Sigmoid colon (tissue), 7 donors: ENCODE measurements at places on chromosomes 1 and 21.
A peak's percentile ranks its signal among the peaks of the same experiment; 100 is the strongest.

DNA sequence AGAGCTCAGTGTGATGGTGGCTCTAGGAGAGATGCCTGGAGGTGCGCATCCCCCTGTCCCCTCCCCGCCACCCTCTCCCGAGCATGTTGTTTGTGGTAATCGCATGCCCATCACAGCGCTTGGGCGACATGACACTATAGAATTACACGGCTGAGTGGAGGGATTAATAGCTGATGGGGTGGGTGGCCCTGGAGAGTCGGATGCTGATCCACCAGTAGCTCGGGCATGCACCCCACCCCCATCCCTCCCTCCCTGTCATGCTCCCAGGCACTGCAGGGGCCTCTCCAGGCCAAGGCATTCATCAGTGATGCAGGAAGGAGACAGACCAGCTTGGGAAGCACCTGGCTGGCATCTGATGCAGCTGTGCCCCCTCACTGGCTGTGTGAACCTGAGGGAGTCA lies 159.0 kb upstream of the IGSF21 start:
- no peak for DNase-seq
- H3K4me3 ChIP-seq: no peak overlapping the region
- H3K4me1 ChIP-seq: no peaks in the 10 kb centered on the region
- no peaks in the 10 kb centered on the region for H3K36me3 ChIP-seq
- peaks cover 30% of the 10 kb centered on the region for H3K27me3 ChIP-seq

DNA sequence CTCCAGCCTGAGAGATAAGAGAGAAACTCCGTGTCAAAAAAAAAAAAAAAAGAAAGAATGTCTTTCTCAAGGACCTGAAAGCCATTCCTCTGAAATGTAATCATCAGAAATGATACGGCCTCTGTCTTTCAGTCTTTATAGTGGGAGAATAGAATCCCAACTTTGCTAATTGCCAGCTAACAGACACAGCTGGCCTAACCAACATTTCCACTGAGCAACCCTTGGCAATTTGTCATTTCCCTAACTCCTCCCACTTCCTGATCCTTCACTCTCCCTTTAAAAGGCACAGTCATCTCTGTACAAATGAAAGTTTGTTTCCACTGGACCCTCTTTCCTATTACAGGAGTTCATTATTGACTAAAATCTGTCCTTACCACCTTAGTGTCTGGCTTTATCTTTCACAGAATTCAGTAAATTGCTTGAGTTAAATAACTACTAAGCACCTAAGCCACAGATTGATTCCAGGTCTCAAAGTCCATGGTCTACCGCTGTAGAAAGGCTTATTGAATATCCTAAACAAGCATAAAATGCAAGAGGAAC lies 4.3 kb upstream of the CBR1 start:
- no peak overlapping the region for H3K27ac ChIP-seq
- H3K36me3 ChIP-seq: no peaks in the 10 kb centered on the region
- DNase-seq: no peak
- H3K4me1 ChIP-seq: peaks cover 12% of the 10 kb centered on the region

DNA sequence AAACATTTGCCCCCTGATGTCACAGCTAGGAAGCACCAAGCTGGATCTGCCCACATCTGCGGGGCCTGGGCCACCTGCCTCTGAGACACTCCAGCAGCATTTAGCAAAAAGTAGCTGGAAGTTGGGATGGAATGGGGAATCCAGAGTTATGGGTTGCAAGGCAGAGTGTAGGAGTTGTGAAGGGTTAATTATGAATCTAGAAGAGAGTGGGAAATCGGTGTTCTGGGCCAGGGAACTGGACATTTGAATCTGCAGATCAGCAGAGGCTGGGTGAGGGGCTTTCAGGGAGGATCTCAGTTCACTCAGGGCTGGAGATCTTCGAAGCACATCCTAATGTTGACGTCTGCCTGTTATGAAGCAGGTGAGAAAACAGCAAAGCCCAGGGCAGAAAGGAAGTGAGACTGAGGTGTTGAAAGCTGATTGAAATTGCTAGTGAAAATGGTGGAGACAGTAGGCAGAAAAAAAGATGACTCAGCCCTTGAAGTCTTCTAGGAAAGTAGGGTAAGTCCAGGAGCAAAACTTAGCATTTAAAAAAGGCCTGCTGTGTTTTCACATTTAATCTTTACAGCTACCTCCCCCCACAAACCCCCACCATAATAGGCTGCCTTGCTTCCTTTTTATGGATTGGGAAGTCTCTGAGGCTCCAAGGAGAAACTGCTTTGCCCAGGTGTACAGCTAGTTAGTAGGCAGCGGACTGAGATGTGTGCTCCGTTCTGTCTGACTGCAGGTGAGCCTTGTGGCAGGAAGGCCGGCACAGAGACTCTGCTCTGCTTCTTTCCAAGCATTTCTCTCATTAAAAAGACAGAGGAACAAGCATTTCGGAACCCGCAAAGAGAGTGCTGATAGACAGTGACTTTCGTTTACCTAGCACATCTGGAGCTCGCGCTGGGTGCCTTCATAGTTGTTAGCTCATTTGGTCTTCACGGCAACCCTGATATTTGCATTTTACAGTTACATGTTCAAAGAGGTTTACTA lies 7.2 kb downstream of the VANGL1 start:
- H3K4me1 ChIP-seq: peaks cover 55% of the 10 kb centered on the region
- H3K4me3 ChIP-seq: no peak overlapping the region
- DNase-seq: no peak
- H3K27ac ChIP-seq: peak overlapping the region; percentile 56
- no peaks in the 10 kb centered on the region for H3K27me3 ChIP-seq
- H3K36me3 ChIP-seq: peaks cover 27% of the 10 kb centered on the region

GRCh38 chr1:186374303-186375151 lies 526 bp downstream of the TPR start:
- peak overlapping the region; percentile 79 for H3K4me3 ChIP-seq
- H3K4me1 ChIP-seq: peaks cover 18% of the 10 kb centered on the region
- DNase-seq: no peak

- DNase-seq: no peak
- no peaks in the 10 kb centered on the region for H3K36me3 ChIP-seq
- no peaks in the 10 kb centered on the region for H3K27me3 ChIP-seq
- H3K4me3 ChIP-seq: no peak overlapping the region
- H3K27ac ChIP-seq: no peak overlapping the region
These were observed 187.9 kb downstream of the DAB1 start for GRCh38 chr1:57235730-57236510.

- no peaks in the 10 kb centered on the region for H3K27me3 ChIP-seq
- H3K36me3 ChIP-seq: no peaks in the 10 kb centered on the region
- H3K4me1 ChIP-seq: peaks cover 12% of the 10 kb centered on the region
- no peak overlapping the region for H3K27ac ChIP-seq
These were observed 194.0 kb downstream of the PLPP3 start for GRCh38 chr1:56385314-56385713.

DNA sequence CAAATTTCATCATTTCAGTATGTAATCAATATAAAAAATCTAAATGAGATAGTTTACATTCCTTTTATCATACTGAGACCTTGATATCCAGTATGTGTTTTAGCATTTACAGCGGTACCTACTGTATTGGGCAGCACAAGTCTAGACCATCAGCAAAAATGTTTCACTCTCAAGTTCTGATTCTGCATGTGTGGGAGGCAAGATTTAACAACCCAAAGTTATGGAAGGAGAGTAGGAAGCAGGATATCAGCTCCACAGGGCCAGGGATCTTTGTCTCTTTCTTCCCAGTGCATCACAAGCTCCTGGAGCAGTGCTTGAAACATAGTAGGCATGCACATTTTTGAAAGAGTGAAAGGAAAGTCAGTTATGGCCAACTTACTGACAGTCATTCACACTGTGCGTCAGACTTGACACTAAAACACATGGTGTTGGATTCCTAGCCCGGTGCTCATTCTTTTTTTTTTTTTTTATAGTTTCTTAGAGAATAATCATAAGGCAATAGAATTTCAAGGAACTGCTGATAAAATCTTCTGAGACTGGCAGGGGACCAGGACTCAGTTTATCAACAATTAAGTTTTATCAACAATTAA lies 6.1 kb downstream of the TENT5C start:
- H3K27me3 ChIP-seq: no peaks in the 10 kb centered on the region
- no peaks in the 10 kb centered on the region for H3K36me3 ChIP-seq
- peak overlapping the region; percentile 86 for H3K27ac ChIP-seq
- peaks cover 68% of the 10 kb centered on the region for H3K4me1 ChIP-seq

GRCh38 chr1:220966041-220966440 lies 86.8 kb downstream of the HLX start:
- H3K27ac ChIP-seq: no peak overlapping the region
- H3K4me3 ChIP-seq: no peak overlapping the region
- DNase-seq: no peak
- no peaks in the 10 kb centered on the region for H3K36me3 ChIP-seq

DNA sequence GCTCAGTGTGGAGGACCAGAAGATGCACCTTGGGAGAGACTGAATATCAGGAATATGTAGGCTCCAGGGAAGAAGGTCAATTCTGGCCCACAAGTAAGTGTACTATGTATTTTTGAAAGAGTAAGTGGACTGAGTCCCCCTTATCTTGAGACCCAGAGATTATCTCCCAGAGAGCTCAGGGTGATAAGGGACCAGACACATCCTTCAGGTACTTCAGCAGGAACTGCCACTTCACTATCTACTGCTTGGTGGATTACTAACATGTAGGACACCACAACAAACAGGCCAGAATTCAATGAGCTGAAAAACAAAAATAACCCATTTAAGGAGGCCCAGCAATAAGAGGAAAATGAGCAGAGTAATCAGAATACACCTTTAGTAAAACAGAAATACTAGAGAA lies 119.2 kb downstream of the ZNF644 start:
- DNase-seq: no peak
- no peak overlapping the region for H3K27ac ChIP-seq
- H3K4me3 ChIP-seq: no peak overlapping the region
- no peaks in the 10 kb centered on the region for H3K36me3 ChIP-seq
- no peaks in the 10 kb centered on the region for H3K27me3 ChIP-seq

- H3K27me3 ChIP-seq: no peaks in the 10 kb centered on the region
- H3K4me3 ChIP-seq: no peak overlapping the region
- no peaks in the 10 kb centered on the region for H3K4me1 ChIP-seq
- no peak for DNase-seq
These were observed 125.3 kb upstream of the CD34 start for GRCh38 chr1:208036106-208036808.
